ENCODE measurements at places on chromosomes 13 and 19. TPM values are rescaled to one million over a fixed set of nuclear protein-coding genes. Genes with fewer than 3 reads are reported as not detected.

DNA sequence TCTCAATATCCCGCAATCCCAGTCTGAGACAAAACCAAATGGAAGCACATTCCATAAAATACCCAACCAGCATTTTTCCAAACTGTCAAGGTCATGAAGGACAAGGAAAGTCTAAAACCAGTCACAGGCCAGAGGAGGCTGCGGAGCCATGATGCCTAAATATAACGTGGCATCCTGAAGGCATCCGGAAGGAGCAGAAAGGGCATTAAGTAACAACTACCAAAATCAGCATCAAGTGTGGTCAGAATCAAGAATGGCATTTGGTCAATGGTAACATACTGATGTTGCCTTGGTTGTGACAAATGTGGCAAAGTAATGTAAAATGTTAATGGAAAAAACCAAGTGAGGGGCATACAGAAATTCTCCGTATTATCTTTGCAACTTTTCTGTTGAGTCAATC is 3.5 kb upstream of the ATF5 start:
- no peak for DNase-seq

DNA sequence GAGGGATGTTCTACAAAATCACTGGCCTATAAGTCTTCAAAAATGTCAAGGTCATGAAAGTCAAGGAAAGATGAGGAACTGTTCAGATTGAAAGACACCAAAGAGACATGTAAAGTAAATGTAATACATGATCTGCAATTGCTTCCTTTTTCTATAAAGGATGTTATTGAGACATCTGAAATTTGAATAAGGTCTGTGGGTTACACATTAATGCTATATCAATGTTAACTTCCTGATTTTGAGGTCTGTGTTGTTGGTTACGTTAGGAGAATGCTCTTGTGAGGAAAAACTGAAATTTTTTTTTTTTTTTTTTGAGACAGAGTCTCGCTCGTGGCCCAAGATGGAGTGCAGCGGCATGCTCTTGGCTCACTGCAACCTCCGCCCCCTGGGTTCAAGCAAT is 197.4 kb downstream of the RGCC start:
- DNase-seq: no peak

GRCh38 chr13:48859272-48860105 is 116.2 kb upstream of the FNDC3A start:
- DNase-seq: no peak

- no peak for DNase-seq
Observed at GRCh38 chr19:35351411-35352176, 3.9 kb downstream of the FFAR1 start.

- no peak for DNase-seq
Observed at GRCh38 chr13:90538063-90538462, 809.4 kb upstream of the MIR17HG start.

DNA sequence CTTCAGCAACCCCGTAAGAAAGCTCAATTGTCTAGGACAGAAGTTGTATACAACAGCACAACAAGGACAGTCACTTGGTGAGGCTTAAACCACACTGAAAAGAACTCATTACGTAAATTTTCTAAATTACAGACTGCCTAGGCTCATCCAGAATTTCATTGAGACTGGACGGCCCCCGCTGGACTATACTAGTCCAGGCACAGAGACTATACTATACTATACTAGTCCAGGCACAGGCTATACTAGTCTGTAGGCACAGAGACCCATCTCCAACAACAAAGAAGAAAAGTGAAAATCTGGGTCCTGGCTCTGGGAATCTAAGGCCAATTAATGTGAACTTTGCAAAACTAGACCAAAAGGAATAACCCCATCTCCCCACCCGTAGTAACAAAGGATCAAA is 700 bp downstream of the ZNF816 start:
- DNase-seq: no peak

The POGLUT2 gene
- 32.9 TPM for total RNA-seq

The CEACAM16 gene
- total RNA-seq: not detected

The CPB2 gene
- total RNA-seq: not detected
